Left kidney (tissue), 8 donors: ENCODE measurements at places on chromosomes 3 and 15. TPM values are rescaled to one million over a fixed set of nuclear protein-coding genes. Genes with fewer than 3 reads are reported as not detected.

GRCh38 chr3:71543371-71544016 is 40.0 kb downstream of the FOXP1 start:
- DNase-seq, result no peak

GRCh38 chr3:120196333-120196732 is 88.7 kb downstream of the GPR156 start:
- DNase-seq, result no peak

- DNase-seq, result no peak
These were observed 65.2 kb downstream of the PGPEP1L start for GRCh38 chr15:98942431-98942830.

- no peak for DNase-seq
These were observed 163.8 kb upstream of the CMC1 start for GRCh38 chr3:28077572-28077971.

- DNase-seq, result no peak
These were observed 13.6 kb downstream of the ACKR2 start for GRCh38 chr3:42822828-42823227.

DNA sequence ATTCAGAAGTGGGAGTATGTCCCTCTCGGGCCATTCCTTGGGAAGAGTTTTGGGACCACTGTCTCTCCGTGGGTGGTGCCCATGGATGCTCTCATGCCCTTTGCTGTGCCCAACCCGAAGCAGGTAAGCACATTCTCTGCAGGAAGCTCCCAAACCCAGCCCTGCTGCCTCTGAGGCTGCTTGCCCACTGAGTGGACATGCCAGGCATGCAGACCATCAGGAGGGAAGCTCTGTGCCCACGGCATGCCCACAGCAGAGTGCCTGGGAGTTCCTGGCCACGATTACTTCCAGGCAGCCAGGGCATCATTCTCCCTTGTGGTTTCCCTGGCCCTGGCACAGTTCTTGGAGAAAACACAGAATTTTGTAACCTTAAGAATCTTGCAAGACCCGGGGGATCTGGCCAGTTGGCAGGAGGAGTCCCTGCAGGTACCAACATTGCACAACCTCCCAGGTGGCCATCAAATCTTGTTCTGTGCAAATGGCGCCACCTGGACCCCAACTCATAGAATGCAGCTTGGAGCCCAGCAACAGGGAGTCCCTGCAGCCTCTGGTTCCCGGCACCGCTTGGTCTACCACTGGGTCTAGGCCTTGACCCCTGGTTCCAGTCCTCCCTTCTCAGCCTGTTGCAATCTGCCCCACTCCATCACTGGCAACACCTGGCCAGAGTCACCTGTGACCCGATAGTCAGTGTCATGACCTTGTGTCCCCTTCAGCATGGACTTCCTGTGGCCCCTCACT is 20.4 kb downstream of the FAH start:
- peak; percentile 51 for DNase-seq

DNA sequence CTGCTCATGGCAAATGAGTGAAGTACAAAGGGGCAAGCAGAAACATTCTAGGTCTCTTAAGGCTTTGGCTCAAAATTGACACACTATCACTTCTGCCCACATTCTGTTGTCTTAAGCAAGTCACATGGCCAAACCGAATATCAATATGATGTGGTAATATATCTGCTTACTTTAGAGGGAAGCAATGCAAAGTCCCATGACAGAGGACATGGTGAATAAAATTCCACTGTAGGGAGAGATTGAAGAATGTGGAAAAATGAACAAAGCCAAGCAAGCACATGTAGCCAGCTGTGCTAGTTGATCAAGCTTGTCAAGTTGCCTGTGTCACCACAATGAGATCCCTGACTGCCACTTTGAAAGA is 11.2 kb upstream of the TBC1D5 start:
- no peak for DNase-seq

Gene PLA2G4D
- 0.07 TPM for polyA plus RNA-seq

DNA sequence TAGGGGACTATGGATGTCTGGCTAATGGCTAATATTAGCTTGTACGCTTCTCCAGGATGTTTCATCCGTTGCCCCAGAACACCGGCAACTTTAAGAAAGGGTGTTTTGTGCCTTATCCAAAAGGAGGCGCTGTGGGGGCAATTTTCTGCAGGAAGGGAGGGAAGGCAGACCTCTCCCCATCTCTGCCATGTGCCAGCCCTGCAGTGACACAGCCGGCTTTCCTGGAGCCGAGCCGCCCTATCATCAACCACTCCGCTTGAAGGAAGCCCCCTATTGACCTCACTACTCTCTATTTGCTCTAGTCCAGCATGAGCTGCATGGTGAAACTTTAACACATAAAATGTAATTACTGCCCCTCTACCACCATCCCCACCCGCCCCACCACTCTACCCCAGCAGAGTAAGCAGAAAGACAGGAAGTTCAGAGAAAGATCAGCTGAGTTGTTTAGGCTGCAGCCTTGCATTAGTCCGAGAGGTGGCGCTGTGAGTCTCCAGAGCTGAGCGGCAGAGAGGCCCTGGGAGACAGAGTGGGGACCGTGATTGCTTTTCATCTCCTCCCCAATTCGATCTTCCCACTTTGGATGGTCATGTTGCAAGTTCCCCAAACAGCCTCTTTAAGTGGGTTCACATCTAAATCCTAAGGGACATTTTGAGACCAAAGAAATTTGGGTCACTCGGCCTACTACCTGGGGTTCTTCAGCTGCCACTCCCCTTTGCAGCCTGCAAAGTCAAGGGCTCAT is 24.5 kb upstream of the RAD18 start:
- peak; percentile 65 for DNase-seq

- no peak for DNase-seq
These were observed 555 bp downstream of the TM2D3 start for GRCh38 chr15:101651554-101652097.

Gene FMN1
- 23.1 TPM for polyA plus RNA-seq

DNA sequence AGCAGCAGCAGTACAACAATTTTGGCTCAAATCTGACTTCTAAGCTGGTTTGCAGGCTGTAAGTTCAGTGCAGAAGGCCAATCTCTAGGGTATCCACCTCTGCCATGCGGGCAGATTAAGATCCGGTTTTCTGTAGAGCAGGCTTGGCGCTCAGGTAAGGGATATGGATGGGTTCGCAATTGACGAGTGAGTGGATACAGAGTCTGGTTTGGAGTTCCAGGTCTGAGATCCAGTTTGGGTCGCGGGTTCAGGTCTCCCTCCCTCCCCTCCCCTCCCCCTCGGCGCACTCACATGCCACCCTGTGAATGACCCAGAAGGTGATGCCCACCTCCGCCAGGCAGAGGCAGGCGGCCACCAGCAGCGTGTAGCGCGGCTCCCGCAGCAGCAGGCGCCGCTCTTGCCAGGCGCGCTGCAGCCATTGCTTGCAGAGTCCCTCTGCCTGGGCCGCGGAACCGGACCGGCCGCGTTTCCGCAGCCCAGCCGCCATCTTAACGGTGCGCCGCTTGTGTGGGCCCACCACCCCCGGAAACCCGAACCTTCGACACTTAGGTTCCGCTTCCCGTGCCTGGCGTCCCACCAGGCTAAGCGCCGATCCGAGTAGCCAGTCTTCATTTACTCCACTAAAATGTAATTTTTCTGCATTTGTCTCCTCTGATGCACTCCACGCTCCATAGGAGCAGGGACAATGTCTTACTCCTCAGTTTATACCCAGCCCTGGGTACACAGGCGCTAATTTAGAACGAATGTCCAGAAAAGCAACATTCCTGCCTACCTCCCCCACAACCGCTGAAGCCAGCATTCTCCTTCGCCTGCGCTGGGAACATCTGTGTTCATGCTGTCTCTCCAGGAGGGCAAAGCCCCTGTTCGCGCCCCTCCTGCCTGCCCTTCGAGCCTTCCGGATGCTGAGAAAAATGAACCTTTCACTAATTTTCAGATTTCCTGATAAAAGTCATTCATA is at the start of gene ALG3:
TSS of gene ALG3 (minus strand) at position 509 of the 958 bp plus-strand sequence. CDS start at position 487, 22 bp downstream.
- DNase-seq, result peak; percentile 88

Gene ZNF592
- polyA plus RNA-seq, result 32.2 TPM

- peak; percentile 68 for DNase-seq
These were observed 156.5 kb downstream of the PGPEP1L start for GRCh38 chr15:98850961-98851572.

DNA sequence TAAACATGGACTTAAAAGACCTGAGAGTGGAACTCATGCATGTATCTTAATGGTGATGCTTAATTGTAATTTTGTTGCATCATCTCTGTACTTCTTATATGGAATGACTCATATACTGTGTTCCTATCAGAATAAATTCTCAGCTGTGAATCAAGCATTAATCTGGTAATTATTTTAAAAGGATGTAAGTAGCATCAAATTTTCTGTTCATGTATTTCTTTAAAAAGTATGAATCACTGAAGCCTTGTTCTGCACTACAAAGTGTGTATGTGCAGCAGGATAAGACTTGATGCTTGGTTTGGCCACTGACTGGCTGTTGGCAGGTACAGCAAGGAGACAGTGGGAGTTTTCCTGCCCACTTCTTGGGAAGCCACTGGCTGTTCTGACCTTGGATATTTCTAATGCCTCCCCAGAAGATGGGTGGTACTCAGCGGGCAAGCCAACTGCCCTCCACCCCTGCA is 123.9 kb downstream of the ANO10 start:
- DNase-seq, result no peak

DNA sequence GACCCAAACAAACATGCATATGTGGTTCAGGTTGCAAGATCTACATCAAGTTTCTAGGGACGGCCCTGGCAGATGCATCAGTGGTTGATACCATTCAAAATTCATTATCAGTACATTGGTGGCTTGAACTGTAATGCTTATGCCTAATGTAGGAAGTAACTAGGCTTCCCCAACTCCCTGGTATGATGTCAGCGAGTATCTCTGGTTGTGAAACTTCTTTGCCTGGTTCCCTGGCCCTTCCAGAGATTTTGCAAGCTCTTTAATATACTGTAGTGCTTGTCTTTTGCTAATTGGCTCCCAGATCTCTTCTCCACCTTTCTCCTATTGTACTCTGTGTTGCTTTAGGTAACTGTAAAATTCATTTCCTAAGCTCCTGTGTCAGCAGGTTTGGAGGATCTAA is 114.8 kb upstream of the RARB start:
- no peak for DNase-seq

GRCh38 chr3:152772674-152773225 is 62.2 kb upstream of the P2RY1 start:
- DNase-seq, result no peak

Gene APBA2
- 12.6 TPM for polyA plus RNA-seq

DNA sequence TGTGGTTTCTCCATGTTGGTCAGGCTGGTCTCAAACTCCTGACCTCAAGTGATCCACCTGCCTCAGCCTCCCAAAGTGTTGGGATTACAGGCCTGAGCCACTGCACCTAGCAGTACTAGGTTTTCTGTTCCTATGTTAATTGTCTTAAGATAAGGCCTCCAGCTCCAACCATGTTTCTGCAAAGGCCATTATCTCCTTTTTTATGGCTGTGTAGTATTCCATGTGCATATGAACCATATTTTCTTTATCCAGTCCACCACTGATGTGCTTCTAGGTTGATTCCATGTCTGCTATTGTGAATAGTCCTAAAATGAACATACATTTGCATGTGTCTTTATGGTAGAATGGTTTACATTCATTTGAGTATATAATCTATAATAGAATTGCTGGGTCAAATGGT is 9.8 kb downstream of the HTR3C start:
- no peak for DNase-seq

Gene SLC9C1
- polyA plus RNA-seq, result 1.2 TPM

GRCh38 chr3:46470831-46471230 is 6.1 kb upstream of the LTF start:
- DNase-seq, result no peak
